ENCODE measurements at places on chromosomes 6 and 20. TPM values are rescaled to one million over a fixed set of nuclear protein-coding genes. Genes with fewer than 3 reads are reported as not detected.

Gene SLC52A3
- total RNA-seq = 1.5 TPM

Gene POU3F2
- not detected for total RNA-seq

Gene OPRL1
- total RNA-seq = 0.42 TPM

Gene IL20RA
- total RNA-seq = 2.2 TPM

Gene PPIL6
- total RNA-seq = 9.2 TPM

Gene TRAPPC3L
- not detected for total RNA-seq

Gene POM121L2
- not detected for total RNA-seq

Gene TRIM15
- 0.42 TPM for total RNA-seq

Gene ZFP57
- 1.2 TPM for total RNA-seq

Gene OR12D3
- not detected for total RNA-seq

Gene HUS1B
- total RNA-seq = 1.7 TPM

Gene CRISP1
- not detected for total RNA-seq

Gene EPHA7
- total RNA-seq = 262 TPM

Gene IPCEF1
- 0.83 TPM for total RNA-seq

Gene WASF1
- total RNA-seq = 10.9 TPM

Gene OTOR
- not detected for total RNA-seq

Gene PPP1R14C
- total RNA-seq = not detected

Gene BTBD3
- 22.6 TPM for total RNA-seq
